Activated naive CD4-positive, alpha-beta T cell treated with anti-CD3 and anti-CD28 coated beads, Interleukin-2, amount 50 U/mL, for 72 hours (primary cell): ENCODE measurements at places on chromosomes 6 and 20.

DNA sequence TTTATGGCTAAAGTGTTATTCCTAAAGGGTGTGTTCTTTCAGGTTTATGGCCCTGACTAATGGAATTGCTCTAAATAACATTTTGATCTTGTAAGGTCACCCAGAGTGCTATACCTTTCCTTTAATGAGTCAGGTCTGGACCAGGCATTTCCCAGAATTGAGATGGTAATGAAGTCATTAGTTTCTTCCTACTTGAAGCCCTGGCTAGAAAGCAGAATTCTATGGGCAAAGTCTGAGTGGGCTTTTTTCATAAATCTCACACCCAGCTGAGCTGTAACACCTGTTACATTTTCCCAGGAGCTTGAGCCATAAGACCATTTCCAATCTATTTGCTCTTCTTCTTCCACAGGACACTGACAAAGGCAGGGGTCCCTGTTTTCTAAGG lies 122.0 kb upstream of the ID4 start:
- no peak for DNase-seq

- DNase-seq = no peak
Measured at GRCh38 chr20:50691573-50692551, 520 bp upstream of the RIPOR3 start.

- no peak for DNase-seq
Measured at GRCh38 chr20:7272512-7272911, 505.0 kb downstream of the BMP2 start.

DNA sequence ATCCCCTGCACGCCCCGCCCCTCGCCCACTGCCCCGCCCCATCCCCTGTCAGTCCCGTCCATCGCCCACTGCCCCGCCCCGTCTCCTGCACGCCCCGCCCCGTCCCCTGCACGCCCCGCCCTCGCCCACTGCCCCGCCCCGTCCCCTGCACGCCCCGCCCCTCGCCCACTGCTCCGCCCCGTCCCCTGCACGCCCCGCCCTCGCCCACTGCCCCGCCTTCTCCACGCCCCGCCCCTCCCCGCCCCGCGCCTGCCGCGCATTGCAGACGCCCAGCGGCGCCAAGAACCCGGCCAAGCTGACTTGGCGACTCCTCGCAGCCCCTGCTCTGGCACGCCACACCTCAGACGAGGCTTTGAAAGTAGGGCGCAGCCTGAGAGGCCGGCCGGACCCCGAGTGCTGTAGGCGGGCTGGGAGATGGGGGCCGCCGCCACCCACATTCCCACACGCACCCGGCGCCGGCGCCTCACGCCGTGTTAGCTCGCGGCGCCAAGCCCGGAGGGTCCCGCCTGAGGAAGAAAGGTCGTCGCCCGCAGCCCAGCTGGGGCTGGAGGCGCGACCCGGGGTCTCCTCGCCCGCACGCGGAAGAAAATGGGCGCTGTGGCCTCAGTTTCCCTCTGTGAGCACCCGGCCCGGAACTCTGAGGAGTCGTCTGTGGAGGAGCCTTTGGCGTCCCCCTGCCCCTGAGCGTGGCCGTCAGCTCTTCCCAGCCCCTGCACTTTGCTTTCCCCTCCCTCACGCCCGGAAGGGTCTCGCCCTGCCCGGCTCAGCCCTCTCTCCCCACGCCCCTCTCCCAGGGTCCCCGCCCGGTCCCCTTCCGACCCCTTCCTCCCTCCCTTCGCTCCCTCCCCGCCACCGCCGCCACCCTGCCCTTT lies at the start of gene RAD21L1:
TSS of gene RAD21L1 (plus strand) at position 262 of the 872 bp plus-strand sequence. CDS start 2,410 bp downstream, outside the sequence.
- peak; percentile 73 for DNase-seq

DNA sequence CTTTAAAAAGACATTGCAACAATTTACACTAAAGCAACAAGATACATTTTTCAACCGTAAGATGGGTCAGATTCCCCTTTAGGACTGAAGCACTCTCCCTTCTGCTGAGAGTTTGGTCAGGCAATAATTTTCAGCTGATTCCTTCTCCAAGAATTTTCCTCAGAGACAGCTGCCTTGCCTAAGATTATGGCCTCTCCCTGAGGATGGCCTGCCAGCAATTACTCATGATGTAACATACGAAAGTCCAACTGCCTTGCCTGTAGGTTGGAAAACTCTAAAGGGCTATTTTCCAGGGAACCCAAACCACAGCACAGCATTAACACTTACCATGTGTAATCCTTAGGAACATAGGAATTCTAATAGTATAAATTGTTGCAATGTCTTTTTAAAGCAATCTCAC lies 229.1 kb upstream of the FLRT3 start:
- DNase-seq = no peak
